ENCODE measurements at places on chromosomes 5 and 9.

GRCh38 chr5:171149333-171149732 is 159.7 kb upstream of the TLX3 start:
- no peak for DNase-seq

DNA sequence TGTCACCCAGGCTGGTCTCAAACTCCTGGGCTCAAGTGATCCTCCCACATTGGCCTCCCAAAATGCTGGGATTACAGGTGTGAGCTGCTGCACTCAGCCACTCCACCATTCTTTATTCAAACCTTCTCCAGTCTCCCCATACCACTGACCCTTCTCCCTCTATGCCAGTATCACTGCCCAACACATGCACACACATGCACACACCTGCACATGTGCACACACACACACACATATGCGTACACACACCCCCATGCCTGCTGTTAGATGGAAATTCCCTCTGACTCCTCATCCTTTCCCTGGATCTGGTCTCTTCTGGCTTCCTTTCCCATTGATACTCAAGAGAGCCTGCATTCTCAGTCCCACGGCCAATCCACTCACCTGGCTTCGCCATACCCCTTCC is 170.0 kb downstream of the CRB2 start:
- DNase-seq, result no peak

GRCh38 chr5:133696782-133697507 is 84.6 kb upstream of the FSTL4 start:
- DNase-seq, result no peak

DNA sequence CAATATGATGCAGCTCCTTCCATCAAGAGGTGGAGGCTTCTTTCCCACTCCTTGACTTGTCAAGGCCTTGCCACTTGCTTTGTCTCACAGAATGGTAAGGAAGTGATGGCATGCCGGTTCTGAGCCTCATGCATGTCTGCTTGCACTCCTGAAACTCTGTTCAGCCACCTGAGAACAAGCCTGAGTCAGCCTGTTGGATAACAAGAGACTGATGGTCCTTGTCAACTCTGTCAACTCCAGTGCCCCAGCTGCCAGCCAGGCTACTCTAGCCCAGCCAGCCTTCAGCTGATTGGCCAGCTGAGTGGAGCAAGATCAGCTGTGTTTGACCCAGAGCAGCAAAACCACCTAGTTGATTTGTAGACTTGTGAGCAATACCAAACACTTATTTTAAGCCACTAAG is 4.4 kb upstream of the TENT4A start:
- no peak for DNase-seq

- DNase-seq, result peak; percentile 87
Measured at GRCh38 chr9:99000476-99001395, 57.0 kb downstream of the COL15A1 start.

- DNase-seq, result peak; percentile 17
Measured at GRCh38 chr9:92763721-92764380, 782 bp downstream of the BICD2 start.

- peak; percentile 45 for DNase-seq
Measured at GRCh38 chr5:177447611-177448243, 1.1 kb downstream of the PRR7 start.

GRCh38 chr5:151064916-151065499 is 15.8 kb downstream of the TNIP1 start:
- no peak for DNase-seq

DNA sequence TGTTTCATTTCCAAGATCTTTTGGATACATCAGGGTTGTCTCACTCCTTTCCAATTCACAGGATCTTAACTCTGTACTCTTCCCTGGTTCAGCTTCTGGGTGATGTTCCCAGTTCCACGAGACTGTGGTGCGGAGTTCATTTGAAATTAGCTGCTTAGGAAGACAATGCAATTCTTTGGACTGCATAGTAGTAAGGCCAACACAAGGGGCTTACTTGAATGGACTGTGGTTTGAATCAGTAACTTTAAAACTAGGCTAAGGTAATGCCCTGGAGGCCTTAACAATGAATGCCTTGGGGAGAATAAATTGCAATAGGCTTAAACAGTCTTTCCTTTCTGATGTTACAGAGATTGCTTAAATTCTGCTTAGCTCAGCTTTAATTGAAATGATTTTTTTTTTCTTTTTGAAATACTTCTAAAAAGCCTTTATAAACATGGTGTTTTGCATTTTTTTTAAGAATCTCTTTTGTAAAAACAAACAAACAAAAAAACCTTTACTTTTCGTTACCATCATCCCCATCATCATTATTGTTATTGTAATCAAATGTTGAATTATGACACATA is 133.8 kb upstream of the MEF2C start:
- DNase-seq, result no peak

- DNase-seq, result peak; percentile 62
Measured at GRCh38 chr9:78552802-78553201, 255.9 kb downstream of the PSAT1 start.

- no peak for DNase-seq
Measured at GRCh38 chr9:133741716-133742115, 3.6 kb upstream of the SARDH start.

- no peak for DNase-seq
Measured at GRCh38 chr5:59600998-59601397, 292.5 kb downstream of the PDE4D start.

DNA sequence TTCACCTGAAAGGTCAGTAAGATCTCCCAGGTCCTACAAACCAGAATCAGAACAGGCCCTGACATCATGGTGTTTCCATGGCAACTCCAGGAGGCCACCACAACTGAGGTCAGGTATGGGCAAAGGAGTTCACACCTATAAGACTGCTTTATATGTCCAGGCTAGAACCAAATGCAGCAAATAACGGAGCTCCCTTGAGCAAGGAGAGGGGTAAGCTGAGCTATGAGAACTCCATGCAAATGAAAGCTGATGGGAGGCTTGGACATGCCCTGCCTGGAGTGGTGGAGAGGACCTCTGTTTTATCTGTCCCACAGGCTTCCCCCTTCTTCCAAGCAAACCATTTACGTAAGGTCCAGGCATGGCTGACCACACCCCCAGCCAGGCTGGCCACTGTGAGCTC is 207.7 kb downstream of the SPOCK1 start:
- DNase-seq, result no peak

DNA sequence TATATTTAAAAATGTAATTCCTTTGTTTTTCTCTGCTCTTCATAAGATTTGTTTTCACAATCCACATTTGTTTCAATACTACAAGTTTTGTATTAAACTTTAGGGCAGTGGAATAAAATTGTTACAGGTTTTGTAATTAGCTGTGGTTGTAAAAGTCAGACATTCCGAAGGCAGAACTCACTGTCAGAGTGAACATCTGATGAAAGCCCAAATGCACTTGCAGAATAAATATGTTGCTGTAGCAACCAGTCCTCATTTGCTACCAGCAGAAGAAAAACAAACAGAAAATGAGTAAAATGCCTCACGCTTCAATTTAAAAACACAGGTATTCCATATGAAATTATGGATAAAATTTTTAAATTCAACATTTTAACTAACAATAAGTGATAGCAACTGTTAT is 740.1 kb upstream of the FAM174A start:
- no peak for DNase-seq

DNA sequence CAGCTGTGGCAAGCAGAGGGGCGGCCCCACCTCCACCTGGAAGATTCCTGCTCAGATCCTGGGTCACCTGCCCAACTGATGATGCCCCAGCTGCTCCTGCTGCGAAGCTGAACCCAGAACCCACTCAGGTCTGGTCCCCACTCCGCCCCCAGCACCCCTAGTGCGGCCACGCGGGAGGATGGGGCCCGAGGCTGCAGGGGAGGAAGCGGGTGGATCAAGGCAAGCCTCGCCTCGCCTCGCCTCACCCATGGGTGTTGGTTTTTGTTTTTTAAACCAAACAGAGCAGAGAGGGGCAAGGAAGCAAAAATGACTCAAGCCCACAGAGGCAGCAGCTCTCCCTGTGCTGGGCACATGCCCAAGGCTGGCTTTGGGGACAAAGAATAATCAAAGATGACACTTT is 23.2 kb downstream of the ABO start:
- no peak for DNase-seq

GRCh38 chr9:108534741-108535140 is 321.0 kb downstream of the ACTL7B start:
- peak; percentile 83 for DNase-seq

- no peak for DNase-seq
Measured at GRCh38 chr9:38371495-38371894, 21.0 kb upstream of the ALDH1B1 start.

- DNase-seq, result no peak
Measured at GRCh38 chr5:172413601-172414171, 40.6 kb downstream of the SH3PXD2B start.

DNA sequence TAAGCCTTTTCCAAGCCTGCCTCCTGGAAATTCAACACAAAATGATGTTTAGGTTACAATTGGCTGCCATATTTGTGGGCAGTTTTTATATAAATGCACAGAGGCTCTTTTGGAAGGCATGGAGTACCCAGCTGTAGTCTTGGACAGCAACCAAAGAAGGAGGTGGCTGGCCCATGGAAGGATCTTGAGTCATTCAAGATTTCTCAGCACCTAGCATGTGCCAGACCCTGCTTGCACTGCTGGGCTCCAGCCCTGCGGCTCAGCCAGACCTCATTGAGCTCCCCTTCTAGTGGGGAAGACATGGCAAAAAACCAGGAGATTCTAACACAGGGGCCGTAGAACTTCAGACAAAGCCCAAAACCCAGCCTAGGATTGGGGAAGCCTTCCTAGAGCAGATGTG is 22.1 kb downstream of the JADE2 start:
- DNase-seq, result peak; percentile 80

DNA sequence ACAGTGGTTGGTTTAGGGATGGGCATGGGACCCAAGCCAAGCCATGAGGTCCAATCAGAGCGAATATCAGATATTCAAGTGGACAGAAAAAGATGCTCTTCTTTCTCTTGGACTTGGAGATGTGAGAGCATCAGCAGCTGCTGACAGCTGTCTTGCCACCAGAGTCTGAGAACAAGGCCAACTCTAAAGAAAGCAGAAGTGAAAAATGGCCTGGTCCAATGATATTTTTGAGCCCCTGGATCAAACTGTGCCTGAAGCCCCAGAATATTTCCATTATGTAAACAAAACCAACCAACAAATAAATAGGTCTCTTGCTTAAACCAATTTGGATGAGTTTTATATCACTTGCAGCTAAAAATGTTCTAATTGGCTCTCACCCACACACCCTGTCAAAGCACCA is 30.7 kb upstream of the JADE2 start:
- no peak for DNase-seq
